Stimulated activated CD4-positive, alpha-beta T cell treated with anti-CD3 and anti-CD28 coated beads, Interleukin-12 subunit alpha, Interleukin-12 subunit beta, amount 100 ng/mL, for 4 hours (primary cell): ENCODE measurements at places on chromosomes 13 and 19.

DNA sequence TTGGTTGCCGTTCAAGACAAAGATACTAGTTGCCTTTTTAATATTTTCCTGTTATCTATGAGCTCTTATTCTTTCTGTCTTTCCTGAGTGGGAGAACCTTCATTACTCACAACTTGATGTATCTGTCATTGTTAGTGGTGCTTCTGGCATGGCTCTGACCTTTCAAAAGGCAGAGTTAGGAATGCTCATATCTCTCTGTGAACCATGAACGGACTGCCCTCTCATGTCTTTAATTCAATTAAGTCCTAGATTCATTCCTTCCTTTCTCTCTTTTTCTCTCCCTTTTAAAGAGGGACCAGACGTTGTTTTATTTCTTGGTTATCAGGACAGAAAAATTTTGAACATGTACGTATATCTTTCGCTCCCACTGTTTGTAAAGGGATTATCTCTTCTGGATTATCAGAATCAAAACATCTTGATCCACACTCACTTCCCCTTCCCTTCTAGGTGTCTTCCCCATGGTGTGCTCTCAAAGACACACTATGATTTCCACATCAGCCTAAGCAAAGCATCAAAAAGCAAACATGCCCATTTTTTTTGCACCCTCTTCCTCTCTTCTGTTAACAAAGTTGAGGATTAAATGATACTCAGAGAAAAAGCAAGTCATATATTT, 90.3 kb downstream of the LRCH1 start:
- no peak for DNase-seq

- DNase-seq = peak; percentile 59
Observed at GRCh38 chr13:99980201-99980823, 1.3 kb upstream of the ZIC2 start.

GRCh38 chr19:46357846-46358583, 11.1 kb downstream of the PPP5C start:
- DNase-seq = no peak

DNA sequence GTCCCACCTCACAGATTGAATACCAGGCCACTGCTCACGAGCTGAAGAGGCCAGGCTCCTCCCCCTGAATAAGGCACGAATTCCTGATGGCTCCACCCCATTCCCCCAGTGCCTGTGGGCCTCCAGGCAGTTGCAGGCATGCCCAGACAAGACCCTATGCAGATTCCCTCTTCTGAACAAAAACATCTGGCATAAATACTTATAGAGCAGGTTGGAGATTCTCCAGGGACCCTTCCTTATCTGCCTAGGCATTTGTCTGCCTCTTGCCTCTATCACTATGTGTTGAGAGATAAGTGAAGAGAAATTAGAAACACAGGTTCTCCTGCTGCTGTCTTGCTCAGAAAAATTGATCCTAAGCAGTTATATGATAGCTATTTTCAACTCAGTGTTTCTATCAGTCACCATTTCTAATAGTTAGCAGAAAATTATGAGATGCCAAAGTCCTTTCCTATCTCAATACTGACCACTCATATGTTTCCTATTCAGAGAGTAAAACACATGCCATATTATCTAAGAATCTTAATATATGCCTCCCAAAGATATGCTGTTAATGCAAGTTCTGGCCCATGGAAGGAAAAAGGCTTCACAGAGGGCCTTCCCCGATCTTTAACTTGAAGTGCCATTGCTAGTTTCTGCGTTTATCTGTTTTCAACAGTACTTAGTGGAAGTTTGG, 364.0 kb downstream of the KCTD12 start:
- no peak for DNase-seq

DNA sequence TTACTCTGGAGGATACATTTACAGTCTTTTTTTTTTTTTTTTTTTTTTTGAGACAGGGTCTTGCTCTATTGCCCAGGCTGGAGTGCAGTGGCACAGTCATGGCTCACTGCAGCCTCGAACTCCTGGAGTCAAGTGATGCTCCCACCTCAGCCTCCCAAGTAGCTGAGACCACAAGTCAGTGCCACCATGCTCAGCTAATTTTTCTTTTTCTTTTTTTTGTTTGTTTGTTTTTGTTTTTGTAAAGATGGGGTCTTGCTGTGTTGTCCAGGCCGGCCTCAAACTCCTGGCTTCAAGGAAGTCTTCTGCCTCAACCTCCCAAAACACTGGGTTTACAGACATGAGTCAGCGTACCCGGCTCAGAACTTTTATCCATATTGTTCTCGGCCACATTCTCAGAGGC, 64.5 kb downstream of the INSR start:
- no peak for DNase-seq

DNA sequence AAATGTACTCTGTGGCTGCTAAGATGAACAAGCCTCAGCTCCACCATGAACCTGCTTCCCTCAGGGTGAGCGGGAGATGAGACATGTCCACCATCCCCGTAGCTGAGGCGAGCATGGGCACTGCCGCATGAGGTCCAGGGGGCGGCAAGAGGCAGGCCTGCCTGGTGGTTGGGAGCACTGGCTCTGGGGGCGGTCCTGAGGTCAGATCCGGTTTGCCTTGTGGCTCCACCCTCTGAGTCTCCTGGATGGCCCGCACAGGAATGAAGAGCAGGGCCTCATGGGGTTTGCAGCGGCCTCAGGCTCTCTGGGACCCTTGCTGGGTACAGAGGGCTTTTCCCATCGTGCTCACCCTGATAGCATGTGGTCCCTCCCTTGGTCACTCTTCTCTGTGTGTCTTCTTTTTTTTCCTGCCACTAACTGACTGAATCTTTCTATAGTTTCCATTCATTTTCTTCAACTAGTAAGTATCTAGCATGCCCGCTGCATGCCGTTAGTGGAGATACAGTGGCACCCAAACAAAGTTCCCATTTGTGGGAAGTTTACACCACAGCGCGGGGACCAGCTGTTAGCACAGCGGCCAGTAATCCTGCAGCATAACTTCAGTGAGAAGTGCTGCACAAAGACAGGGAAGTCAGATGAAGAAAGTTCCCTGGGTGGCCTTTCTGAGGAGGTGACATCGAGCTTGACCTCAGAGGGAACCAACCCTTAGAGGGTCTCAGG, 37.3 kb downstream of the CAPN12 start:
- DNase-seq = no peak

- DNase-seq = no peak
Observed at GRCh38 chr19:10183926-10184325, 10.8 kb downstream of the DNMT1 start.

- no peak for DNase-seq
Observed at GRCh38 chr19:42693760-42694350, 46.4 kb downstream of the PSG3 start.

DNA sequence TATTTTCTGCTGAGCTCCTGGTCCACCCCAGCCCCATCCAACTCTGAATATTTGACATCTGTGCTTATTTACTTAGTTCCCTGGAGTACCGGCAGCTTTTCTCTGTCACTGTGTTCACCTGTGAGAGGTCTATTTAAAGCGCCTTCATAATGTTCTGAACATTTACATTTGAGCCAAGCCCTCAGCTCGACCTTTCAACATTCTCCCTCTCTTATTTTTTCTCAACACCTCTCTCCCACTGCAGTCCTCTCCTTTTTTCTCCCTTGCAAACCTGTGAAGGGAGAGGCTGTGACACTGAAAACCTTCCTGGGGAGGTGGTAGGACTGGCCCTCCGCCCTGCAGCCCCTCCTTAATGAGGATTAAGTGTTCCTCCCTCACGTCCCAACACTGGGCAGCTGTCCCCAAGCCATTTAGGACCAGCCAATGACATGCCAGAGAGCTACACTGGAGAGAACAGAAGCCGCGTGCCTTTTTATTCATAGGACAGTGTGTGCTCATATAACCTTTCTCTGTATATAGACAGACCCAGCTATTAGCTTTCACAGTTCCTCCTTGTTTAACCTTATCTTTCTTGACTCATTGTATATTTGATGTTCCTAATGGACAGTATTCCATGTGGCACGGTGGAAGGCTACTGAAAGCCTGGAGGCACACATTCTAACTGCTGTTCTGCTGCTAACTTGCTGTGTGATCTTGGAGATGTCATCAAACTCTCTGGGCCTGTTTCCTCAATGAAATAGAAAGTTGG, 134.8 kb downstream of the NUFIP1 start:
- no peak for DNase-seq

DNA sequence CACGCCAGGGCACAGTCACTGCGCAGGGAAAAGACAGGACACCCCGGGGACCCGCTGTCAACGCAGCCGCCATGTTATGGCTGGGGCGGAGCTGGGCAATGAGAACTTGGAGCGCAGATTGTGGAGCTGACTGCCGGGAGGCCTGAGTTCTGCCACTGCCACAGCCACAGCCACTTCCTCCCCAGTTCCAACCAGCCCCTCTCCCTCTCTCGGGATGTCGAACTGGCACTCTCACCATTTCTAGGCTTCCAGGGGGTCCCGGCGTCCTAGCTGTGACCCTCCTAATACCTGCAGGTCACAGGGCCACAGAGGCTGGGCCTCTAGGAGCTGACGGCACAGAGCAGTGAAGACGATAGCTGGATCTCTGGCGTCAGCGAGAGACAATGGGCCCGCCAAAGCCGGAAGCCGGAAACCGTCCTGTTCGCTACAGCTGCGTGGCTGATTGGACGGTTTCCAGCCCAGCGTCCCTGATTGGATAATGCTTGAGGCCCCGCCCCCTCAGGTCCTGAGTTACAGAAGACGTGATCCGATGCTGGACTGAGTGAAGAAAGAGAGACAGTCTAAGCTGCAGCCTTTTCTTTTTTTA, at the start of gene ZNF506:
Gene ZNF506 (minus strand): TSS at position 385 of the 586 bp plus-strand sequence. CDS start 147 bp downstream, at position 238.
- DNase-seq = peak; percentile 95

GRCh38 chr13:50805805-50806204, 37.7 kb downstream of the DLEU7 start:
- no peak for DNase-seq

DNA sequence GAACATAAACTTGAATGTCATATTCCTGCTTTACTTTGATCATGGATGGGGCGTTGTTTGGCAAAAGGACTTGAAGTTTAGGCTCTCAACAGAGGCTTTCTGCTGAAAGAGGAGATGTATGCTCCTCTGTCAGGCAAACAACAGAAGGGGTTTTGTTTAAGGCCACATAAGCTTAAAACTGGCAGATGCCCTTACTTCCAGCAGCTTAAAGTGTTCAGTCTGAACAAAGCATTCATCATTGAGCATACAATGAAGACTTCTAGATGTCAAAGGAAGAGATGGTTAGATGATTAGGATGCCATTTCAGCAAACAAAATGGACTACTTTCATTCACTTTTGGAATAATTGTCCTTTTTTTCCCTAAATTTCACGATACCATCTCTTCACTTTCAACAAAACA, 484.5 kb downstream of the SLITRK6 start:
- DNase-seq = no peak

DNA sequence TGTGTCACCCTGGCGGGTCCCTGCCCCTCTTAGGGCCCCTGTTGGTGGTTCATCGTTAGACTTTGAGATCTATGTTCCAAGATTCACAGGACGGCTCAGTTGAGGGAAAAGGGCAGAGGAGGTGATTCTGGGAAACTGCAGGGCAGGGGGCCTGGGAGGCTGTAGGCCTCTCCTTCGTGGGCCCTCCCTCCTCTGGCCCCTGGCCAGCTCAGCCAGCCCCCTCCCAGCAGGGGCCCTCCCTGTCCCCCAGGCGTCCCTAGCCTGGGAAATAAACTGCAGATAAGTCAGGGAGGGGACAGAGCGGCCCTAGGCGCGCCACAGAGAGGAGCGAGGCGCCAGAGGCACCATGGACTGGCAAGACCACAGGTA, 6.5 kb downstream of the HIF3A start:
- DNase-seq = no peak

DNA sequence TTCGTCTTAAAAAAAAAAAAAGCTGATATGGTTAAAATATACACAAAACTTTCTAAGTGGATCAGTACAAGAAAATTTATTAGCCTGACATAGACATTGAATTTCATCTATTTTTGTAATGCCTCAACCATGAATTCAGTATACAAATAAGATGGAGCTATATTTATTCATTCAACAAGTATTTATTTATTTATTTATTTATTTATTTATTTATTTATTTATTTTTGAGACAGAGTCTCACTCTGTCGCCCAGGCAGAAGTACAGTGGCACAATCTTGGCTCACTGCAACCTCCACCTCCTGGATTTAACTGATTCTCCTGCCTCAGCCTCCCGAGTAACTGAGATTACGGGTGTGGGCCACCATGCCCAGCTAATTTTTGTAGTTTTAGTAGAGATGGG, 78.5 kb upstream of the GSX1 start:
- no peak for DNase-seq

GRCh38 chr13:74258961-74259360, 124.8 kb upstream of the KLF12 start:
- DNase-seq = no peak

DNA sequence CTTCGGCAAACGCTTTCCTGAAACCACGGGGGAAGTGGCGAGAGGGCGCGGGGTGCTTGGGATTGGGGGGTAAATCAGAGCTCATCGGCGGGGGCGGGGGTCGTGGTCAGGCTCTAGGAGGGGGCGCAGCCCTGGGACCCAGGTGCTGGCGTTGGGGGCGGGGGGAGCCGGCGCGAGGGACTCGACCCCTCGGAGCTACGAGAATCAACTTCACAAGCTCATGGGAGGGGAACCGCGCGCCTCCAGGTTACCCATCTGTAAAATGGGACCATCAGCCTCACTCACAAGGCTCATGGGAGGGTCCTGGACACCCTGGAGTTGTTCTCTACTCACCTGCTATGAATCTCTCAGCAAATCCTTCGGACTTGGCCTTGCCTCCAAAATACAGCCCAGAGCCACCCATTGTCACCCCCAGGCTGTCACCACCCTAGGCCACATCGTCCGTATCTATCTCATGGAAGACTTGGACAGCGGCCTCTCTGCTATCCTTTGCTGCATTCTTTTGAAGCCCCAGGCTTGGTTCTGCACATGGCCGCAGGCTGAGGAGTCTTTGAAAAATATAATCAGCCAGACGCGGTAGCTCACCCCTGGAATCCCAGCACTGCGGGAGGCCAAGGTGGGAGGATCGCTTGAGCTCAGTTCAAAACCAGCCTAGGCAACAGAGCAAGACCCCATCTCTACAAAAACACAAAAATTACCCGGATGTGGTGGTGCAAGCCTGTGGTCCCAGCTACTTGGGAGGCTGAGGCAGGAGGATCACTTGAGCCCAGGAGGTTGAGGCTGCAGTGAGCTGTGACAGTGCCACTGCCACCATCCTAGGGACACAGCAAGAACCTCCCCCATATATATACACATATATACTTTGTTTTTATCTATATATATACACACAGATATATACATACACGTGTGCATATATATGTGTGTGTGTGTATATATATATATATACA, 939 bp upstream of the RANBP3 start:
- no peak for DNase-seq

DNA sequence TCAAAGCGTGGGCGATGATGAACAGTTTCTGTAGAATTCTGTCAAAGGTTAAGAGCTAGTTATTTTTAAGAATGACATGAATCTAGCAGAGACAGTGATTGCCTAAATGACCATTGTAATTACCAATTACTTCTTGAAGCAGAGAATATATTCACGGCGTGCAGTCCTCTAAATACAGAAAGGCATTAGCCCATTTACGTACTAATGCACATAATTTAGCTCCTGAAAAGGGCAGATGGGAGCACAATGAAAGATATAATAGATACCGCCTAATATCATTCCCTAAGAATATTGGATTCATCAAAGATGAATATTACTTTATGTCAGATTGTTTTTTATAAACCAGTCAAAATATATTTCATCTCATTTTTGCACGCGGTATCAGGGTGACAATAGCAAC, 212.4 kb downstream of the URI1 start:
- DNase-seq = no peak

- peak; percentile 72 for DNase-seq
Observed at GRCh38 chr19:10797541-10798256, 38.3 kb downstream of the TMED1 start.
